Muscle of back (tissue), 13 donors: ENCODE measurements at places on chromosomes 11 and 22. TPM values are rescaled to one million over a fixed set of nuclear protein-coding genes. Genes with fewer than 3 reads are reported as not detected.

DNA sequence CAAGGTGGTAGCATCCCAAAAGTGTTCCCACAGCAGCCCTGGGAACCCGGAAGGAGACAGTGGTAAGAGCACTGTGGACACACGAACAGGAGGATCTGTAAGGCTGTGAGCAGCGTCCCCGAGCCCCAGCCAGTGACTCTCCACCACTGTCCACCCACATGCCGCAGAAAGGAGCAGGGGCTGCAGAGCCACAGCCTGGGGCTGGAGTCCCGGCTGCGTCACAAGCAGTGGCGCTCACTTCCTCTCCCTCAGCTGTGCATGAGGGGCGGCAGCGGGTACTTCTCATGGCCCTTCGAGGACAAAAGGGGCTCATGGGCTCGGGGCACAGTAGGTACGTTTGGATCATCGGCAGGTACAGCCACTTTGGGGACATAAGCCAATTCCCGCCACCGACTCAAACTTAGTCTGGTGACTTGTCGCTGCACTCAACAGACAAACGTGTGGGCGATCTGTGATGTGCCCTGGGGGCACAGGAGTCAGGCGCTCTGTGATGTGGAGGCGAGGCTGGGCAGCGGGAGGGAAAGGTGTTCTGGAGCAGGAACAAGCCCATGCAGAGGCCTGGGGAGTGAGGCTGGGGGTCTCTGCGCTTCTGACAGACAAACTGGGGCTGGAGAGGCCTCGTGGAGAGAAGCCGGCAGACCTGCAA is 68.5 kb downstream of the SCUBE1 start:
- no peak for DNase-seq

DNA sequence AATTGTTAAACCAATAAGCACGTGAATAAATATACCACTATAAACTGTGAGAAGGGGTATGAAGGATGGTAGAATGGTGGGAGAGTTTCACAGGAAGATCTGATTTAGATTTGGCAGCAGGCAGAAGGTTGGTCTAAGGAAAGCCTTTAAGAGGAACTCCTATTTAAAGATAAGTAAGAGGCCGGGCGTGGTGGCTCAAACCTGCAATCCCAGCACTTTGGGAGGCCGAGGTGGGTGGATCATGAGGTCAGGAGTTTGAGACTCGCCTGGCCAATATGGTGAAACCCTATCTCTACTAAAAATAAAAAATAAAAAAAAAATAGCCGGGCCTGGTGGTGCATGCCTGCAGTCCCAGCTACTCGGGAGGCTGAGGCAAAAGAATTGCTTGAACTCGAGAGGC is 45.8 kb upstream of the CXCR5 start:
- DNase-seq = no peak

- no peak for DNase-seq
These were observed 11.9 kb downstream of the FCHSD2 start for GRCh38 chr11:73130181-73130580.

GRCh38 chr11:70573701-70574151 is 175.4 kb downstream of the CTTN start:
- DNase-seq = no peak

Gene UBXN1
- polyA plus RNA-seq = 133 TPM
